Spinal cord (tissue), 10 donors: ENCODE measurements at places on chromosomes 5 and 9. TPM values are rescaled to one million over a fixed set of nuclear protein-coding genes. Genes with fewer than 3 reads are reported as not detected.

The JAKMIP2 gene
- total RNA-seq, result 31.4 TPM

GRCh38 chr5:36393656-36394428, 92.1 kb upstream of the RANBP3L start:
- no peak overlapping the region for H3K4me3 ChIP-seq
- no peak overlapping the region for H3K27ac ChIP-seq
- H3K4me1 ChIP-seq, result no peaks in the 10 kb centered on the region
- no peaks in the 10 kb centered on the region for H3K27me3 ChIP-seq

DNA sequence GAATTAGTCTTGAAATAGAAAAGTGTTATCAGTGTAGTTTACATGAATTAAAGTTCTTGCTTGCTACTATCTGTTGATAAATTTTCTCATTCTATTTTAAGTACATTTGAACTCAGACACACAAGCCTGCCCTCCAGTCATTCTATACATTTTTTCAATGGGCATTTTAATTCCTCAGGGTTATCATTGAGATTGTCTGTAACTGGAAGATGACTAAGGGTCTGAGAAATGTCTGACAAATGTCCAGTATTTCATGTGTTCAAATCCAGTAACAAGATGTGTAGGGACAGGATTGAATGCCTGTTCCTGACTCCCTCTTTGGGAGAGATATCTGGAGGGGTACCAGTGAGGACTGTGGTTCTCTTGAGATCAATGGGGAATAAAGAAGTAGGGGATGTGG, 223.9 kb upstream of the ADAMTSL1 start:
- no peak overlapping the region for H3K4me3 ChIP-seq
- H3K4me1 ChIP-seq, result no peaks in the 10 kb centered on the region
- no peaks in the 10 kb centered on the region for H3K27me3 ChIP-seq
- no peaks in the 10 kb centered on the region for H3K36me3 ChIP-seq
- no peak overlapping the region for H3K27ac ChIP-seq

The SLIT3 gene
- 18.5 TPM for total RNA-seq

DNA sequence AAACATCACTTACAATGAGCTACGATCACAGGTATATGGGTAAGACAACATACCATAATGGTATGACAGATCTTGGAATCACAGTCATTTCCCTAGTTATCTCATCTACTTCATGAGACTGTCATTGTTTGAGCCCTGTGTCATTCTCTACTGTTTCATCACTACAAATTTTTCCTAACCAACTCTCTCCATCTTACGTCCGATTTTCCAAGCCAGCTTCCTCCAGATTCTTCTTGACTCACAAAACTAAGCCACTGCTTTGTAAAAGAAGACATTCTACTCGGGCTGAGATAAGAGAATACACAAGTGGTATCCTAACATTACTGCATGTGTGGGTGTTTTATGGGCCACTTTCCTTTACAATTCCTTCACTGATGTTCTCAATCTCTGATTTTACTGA, 49.6 kb downstream of the SERINC5 start:
- no peak for DNase-seq
- peaks cover 8% of the 10 kb centered on the region for H3K36me3 ChIP-seq
